ENCODE measurements at places on chromosomes 11 and 22.
A peak's percentile ranks its signal among the peaks of the same experiment; 100 is the strongest.

DNA sequence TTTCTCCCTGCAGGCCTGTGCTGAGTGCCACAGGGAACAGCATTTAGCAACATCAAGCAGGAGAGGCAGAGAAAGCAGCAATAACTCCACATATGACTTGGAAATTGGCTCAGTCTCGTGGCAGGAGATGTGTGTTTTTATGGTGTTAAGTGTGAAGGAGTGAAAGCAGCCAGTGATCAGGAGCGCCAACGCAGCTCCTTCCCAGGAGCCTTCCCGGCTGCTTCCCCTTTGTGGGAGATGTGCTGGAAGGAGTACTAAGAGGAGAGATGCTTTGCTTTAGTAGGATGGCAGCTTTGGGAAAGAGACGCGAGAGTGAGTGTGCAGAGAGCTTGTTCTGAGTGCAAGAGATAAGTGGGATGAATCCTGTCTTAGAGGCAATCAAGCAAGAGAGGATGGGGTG lies 54.7 kb upstream of the KIRREL3 start:
- no peak for DNase-seq

GRCh38 chr22:33652615-33653014 lies 267.7 kb downstream of the LARGE1 start:
- no peak for DNase-seq

DNA sequence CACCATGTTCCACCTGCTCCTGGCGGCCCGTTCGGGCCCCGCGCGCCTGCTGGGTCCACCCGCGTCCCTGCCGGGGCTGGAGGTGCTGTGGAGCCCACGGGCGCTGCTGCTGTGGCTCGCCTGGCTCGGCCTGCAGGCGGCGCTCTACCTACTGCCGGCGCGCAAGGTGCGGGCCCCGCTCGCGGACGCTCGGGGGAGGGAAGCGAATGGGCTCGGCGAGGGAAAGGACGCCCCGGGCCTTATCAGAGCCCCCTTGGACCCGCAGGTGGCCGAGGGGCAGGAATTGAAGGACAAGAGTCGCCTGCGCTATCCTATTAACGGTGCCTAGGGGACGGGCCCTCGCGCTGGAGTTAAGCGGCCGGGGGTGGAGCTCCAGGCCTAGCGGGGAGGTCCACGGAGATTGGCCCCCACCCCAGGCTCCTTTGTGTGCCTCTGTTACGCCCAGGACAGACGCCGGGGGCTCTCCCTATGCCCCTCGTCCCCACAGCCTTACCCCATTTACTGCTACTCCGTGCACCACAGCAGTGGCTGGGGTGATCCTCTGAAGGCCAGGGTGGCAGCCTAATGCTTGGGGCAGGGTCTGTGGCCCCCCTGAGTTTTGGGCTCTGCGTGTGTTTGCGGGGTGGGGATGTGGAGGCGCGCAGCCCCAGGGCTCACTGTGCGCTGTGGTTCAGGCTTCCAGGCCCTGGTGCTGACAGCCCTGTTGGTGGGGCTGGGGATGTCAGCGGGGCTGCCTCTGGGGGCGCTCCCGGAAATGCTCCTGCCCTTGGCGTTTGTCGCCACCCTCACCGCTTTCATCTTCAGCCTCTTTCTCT lies 1.1 kb downstream of the TM7SF2 start:
- peak; percentile 66 for DNase-seq

- no peak for DNase-seq
These were observed 131.7 kb downstream of the MICAL2 start for GRCh38 chr11:12241971-12242672.

DNA sequence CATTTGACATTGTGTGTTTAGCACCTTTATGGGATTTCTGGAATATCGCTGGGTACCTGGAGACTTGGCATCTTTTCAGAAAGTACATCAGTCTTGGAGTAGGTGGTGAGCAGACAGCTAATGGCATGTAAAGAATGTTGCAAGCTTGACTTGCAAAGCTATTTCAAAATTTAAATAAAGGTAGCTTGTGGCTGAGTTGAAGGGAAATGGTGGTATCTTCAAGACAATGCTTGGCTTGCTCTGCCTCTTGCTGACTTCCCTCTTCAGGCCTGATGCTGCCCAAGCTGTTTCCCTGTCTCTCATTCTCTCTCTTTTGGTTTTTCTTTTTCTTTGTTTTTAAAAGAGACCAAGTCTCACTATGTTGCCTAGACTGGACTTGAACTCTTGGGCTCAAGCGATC lies 13.2 kb downstream of the ZNRF3 start:
- DNase-seq, result no peak

GRCh38 chr11:35404388-35404775 lies 15.0 kb downstream of the SLC1A2 start:
- DNase-seq, result peak; percentile 1

- DNase-seq, result no peak
These were observed 38.6 kb upstream of the CARS1 start for GRCh38 chr11:3095712-3096361.

- DNase-seq, result peak; percentile 70
These were observed 7.5 kb downstream of the GP1BB start for GRCh38 chr22:19730655-19731360.

GRCh38 chr11:61071913-61072312 lies 30.4 kb upstream of the CD5 start:
- DNase-seq, result no peak

DNA sequence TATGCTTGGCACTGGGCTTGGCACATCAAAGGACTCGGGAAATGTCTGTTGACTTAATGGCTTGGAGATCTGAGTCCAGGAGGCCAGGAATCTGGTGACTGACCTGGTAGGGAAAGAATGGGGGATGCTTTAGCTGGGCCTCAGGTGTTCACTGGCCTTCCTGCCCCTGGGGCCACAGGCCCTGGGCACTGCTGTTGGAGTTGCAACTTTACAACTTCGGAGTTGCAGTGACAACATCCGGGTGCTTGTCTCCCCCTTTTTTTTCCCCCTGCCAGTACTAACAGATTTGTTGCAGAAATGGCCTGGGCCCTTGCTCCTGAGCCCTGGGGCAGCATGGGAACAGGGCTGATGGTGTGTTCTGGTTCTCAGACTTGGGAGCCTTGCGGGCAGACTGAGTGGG lies 23.8 kb downstream of the OSBP2 start:
- no peak for DNase-seq

- DNase-seq, result no peak
These were observed 71.0 kb downstream of the BRD1 start for GRCh38 chr22:49756676-49757075.

- no peak for DNase-seq
These were observed at the start of gene NAALAD2 for GRCh38 chr11:90134478-90135003. TSS of gene NAALAD2 (plus strand) at chr11:90134663. CDS start at chr11:90134759, 96 bp downstream.

- no peak for DNase-seq
These were observed 12.9 kb downstream of the RIBC2 start for GRCh38 chr22:45426387-45426786.

DNA sequence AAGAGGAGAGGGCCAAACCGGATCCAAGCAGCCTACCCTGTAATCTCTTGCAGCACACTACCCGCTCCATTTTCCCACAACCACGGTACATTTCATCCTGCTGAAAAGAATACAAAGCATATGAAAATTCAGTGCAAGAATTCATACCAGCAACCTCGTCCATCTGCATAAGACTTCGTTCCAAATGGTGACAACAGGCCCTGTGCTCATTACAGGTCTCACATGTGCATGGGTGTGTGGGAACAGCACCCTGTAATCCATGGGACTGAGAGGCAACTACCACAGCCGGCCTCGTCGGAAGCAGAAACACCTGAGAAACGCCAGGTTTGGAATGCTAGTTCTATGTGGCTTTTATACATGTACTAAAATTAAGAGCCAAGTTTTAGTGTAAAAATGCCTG lies 52.3 kb downstream of the LARGE1 start:
- no peak for DNase-seq

DNA sequence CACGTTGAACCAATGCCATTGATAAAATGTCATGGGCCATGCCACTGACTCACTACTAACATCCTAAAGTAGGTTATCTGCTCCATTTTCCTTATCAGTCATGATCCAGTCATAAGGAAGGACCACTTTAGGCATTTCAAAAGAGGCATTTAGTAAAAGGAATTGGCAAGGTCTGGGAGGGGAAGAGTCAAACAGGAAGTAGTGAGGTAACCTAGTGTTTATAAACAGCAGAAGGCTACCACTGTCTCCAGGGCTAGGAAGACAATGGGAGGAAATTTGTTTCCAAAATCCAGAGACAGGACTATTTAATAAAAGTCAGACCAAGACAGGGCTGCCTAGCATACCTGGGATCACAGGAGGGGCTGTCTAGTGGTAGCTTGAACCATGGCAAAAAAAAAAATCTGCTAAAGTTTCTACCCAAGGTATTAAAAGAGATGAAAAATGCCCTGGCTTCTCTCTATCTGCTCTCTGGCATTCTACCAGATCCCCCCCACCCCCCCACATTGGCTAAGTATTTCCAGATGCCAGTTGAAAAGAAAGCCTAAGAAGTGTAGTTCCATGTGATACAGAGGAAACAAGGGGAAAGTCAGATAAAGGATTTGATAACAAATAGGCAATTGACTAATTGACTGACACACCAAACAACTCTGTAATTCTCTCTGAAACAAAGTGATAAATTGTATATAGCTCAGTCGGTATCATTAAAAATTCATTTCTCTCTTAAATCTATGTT lies 50.4 kb upstream of the C11orf87 start:
- DNase-seq, result no peak

GRCh38 chr11:117646411-117646810 lies 150.6 kb downstream of the DSCAML1 start:
- DNase-seq, result no peak

GRCh38 chr11:101444164-101444563 lies 139.6 kb downstream of the TRPC6 start:
- DNase-seq, result no peak

GRCh38 chr11:64038500-64038899 lies 2.8 kb downstream of the FLRT1 start:
- no peak for DNase-seq

GRCh38 chr11:71120471-71120896 lies 131.9 kb downstream of the SHANK2 start:
- peak; percentile 93 for DNase-seq

GRCh38 chr11:62555464-62556107 lies 9.0 kb upstream of the AHNAK start:
- DNase-seq, result no peak

- DNase-seq, result peak; percentile 54
These were observed 22.7 kb downstream of the NAV2 start for GRCh38 chr11:19735157-19735908.

GRCh38 chr11:103811870-103812455 lies 224.5 kb upstream of the DDI1 start:
- DNase-seq, result no peak

DNA sequence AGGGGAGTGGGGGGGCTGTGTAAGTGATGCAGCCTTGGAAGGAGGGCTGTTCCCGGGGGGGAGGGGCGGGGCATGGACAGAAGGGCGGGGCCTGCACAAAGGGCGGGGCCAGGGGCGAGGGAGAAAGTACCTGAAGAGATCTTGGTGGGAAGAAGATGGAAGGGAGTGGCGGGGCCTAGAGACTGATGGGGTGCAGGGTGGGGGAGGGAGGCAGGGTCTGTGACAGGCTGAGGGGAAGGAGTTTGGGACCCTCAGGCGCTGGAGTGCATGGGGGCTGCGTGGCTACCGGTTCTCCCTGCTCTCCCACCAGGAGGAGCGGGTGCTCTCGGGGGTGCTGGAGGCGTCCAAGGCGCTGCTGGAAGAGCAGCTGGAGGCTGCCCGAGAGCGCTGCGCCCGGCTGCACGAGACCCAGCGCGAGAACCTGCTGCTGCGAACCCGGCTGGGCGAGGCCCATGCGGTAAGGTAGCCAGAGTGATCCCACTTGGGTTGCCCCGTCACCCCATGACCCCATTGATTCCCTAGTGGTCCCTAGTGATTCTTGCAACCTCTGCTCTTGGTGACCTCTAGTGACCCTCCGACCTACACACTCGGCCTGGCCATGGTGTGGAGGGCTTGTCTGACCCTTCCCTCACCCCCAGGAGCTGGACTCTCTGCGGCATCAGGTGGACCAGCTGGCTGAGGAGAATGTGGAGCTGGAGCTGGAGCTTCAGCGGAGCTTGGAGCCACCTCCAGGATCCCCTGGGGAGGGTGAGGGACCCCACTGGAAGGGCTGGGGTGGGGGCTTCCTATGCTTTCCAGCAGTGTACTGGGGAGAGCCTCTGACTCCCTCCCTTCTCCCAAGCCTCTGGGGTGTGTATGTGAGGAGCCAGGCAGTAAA lies 3.1 kb downstream of the CCDC88B start:
- DNase-seq, result no peak

GRCh38 chr11:120564573-120565311 lies 53.2 kb downstream of the GRIK4 start:
- DNase-seq, result peak; percentile 55

DNA sequence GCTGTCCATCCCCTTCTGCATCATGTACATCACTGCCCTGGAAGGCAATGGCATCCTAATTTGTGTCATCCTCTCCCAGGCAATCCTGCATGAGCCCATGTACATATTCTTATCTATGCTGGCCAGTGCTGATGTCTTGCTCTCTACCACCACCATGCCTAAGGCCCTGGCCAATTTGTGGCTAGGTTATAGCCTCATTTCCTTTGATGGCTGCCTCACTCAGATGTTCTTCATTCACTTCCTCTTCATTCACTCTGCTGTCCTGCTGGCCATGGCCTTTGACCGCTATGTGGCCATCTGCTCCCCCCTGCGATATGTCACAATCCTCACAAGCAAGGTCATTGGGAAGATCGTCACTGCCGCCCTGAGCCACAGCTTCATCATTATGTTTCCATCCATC lies 337 bp downstream of the OR52B6 start:
- no peak for DNase-seq

DNA sequence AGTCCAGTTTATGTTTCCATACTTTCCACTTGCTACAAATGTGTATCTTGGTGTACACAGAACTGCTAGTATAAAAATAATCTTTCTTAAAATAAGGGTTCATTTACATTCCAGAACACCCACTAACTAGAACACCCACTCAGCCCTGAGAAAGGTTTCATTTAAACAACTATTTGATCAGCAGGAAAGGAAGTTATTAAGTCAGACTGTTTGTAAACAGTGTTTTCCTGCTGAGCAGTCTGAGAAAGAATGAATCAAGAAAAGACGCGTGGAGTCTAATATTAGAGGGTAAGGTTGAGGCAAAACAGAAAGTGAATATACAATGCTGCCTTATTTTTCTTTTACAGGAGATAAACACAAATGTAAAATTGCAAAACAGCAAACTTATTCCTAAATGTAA lies 32.7 kb downstream of the NARS2 start:
- DNase-seq, result no peak

DNA sequence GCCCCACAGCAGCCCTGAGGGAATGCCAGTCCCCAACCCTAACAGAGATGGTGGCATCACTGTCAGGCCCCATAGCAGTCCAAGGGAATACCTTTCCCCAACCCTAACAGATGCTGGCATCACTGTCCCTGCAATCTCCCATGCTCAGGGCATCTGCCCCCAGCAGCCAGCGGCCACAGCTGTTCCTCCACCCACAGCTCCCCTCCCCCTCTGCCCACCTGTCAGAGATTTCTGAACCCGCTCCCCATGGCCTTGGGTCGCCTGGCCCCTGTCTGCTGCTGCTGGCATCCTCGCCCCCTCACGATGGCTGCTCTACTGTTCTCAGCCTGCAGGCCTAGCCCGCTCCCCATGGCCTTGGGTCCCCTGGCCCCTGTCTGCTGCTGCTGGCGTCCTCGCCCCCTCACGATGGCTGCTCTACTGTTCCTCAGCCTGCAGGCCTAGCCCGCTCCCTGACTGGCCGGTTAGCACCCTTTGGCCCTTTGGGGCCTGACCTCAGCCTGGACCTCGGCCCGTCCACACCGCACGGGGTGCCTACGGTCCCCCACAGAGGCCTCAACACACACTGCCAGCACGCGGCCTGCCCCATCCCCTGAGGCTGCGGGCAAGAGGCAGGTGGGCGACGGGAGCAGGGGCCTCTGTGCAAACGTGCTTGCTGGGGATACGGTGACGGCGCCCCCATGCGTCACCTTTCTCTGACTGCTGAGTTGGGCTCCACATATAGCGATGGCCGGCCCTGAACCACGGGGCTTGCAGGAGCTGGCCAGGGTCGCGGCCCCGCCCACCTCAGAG lies 20.7 kb downstream of the CHID1 start:
- DNase-seq, result no peak
